CD14-positive monocyte (primary cell): ENCODE measurements at places on chromosomes 1 and 21. TPM values are rescaled to one million over a fixed set of nuclear protein-coding genes. Genes with fewer than 3 reads are reported as not detected.

- H3K36me3 ChIP-seq, result no peaks in the 10 kb centered on the region
- no peak for DNase-seq
- no peak overlapping the region for H3K27ac ChIP-seq
Observed at GRCh38 chr1:63325279-63325985, 3.1 kb downstream of the FOXD3 start.

TP73 gene
- 0.42 TPM for polyA plus RNA-seq

DNA sequence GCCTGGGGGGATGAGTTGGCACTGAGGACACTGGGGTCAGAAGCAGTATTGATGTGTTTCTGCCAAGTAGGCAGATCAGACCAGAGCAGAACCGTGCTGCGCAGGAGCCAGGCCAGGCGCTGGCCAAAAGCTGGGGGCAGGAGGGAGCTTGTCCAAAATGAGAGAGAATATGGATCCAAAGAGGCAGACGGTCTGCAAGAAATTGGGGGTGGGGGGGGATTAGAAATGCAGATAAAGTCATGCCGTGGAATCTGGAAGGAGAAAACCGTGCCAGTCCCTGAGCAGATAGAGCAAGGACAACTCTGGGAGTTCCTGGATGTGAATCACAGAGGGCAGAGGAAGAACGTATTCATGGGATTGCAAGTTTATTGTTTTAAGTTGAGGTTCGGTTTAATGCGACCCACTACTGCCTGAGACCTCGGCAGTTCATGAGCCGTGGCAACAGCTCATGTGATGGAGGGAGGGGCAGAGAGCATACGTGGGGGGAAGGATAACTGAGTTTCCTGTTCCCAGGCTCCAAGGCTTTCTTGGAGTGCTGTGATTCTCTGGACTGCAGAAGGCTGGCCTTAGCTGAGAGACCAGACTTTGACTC lies 224.0 kb downstream of the FGGY start:
- H3K27me3 ChIP-seq, result no peaks in the 10 kb centered on the region
- DNase-seq, result no peak
- H3K4me1 ChIP-seq, result no peaks in the 10 kb centered on the region
- no peak overlapping the region for H3K4me3 ChIP-seq

GRCh38 chr1:2468041-2468472 lies 8.0 kb upstream of the PLCH2 start:
- no peak overlapping the region for H3K27ac ChIP-seq
- no peaks in the 10 kb centered on the region for H3K27me3 ChIP-seq
- no peaks in the 10 kb centered on the region for H3K36me3 ChIP-seq
- DNase-seq, result no peak
- H3K4me1 ChIP-seq, result no peaks in the 10 kb centered on the region
- no peak overlapping the region for H3K4me3 ChIP-seq
